ENCODE measurements at places on chromosomes 3 and 15. TPM values are rescaled to one million over a fixed set of nuclear protein-coding genes. Genes with fewer than 3 reads are reported as not detected.
A peak's percentile ranks its signal among the peaks of the same experiment; 100 is the strongest.

DNA sequence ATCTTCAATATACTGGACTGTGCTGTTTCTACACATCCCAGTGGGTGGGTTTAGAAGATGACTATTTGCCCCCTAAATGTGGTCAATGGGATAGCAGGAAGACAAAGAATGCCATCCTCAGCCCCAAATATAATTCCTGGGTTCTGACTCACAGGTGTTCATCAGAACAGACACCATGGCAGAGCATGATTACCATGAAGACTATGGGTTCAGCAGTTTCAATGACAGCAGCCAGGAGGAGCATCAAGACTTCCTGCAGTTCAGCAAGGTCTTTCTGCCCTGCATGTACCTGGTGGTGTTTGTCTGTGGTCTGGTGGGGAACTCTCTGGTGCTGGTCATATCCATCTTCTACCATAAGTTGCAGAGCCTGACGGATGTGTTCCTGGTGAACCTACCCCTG is 3.0 kb downstream of the CXCR6 start:
- peaks cover 21% of the 10 kb centered on the region for H3K4me1 ChIP-seq
- H3K27me3 ChIP-seq: no peaks in the 10 kb centered on the region
- no peaks in the 10 kb centered on the region for H3K36me3 ChIP-seq
- no peak overlapping the region for H3K4me3 ChIP-seq
- no peak overlapping the region for H3K27ac ChIP-seq

- no peaks in the 10 kb centered on the region for H3K27me3 ChIP-seq
- H3K27ac ChIP-seq: no peak overlapping the region
- DNase-seq: no peak
- H3K4me1 ChIP-seq: no peaks in the 10 kb centered on the region
Observed at GRCh38 chr3:5898106-5898505, 710.6 kb downstream of the EDEM1 start.

DNA sequence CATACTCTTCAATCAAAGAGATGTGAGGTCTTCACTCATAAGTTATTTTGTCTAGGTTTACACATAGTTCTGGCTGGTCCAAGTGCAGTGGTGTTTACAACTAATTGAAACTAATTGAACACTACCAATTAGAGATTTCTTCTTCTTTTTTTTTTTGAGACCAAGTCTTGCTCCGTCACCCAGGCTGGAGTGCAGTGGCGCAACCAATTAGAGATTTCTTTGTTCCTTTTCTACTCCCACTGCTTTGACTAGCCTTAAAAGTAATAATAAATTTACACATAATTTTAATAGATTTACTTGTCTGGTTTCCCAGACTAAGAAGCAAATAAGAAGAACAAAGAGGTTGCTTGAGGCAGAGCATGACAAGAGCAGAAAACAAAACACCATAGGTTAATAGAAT is 6.7 kb upstream of the DENND6A start:
- H3K27me3 ChIP-seq: no peaks in the 10 kb centered on the region
- H3K36me3 ChIP-seq: no peaks in the 10 kb centered on the region
- H3K4me1 ChIP-seq: peaks cover 5% of the 10 kb centered on the region
- no peak for DNase-seq
- no peak overlapping the region for H3K4me3 ChIP-seq

Gene KNSTRN
- 31.1 TPM for total RNA-seq

- H3K27ac ChIP-seq: no peak overlapping the region
- no peak overlapping the region for H3K4me3 ChIP-seq
- peaks cover 15% of the 10 kb centered on the region for H3K4me1 ChIP-seq
Observed at GRCh38 chr3:12400616-12401194, 83.6 kb upstream of the TSEN2 start.

DNA sequence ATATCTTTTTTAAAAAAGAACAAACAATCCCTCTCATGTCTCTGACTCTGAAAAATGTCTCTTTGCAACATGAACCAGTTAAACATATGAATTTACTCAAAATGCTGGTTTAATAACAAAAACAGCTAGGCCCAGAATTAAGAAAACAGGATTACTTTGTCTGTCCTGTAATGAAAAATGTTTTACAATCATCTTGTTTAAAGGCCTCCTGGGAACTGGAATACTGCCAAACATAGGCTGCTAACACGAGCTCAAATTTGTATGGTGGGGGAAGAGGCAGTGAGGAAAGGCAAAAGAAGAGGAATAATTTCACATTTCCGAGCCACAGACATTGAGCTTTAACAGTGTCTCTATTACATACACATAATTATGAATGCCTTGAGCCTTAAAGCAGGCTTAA is 61.7 kb upstream of the PPIB start:
- peak; percentile 56 for DNase-seq
- no peak overlapping the region for H3K27ac ChIP-seq
- H3K36me3 ChIP-seq: no peaks in the 10 kb centered on the region
- peaks cover 13% of the 10 kb centered on the region for H3K4me1 ChIP-seq
- H3K4me3 ChIP-seq: no peak overlapping the region
- no peaks in the 10 kb centered on the region for H3K27me3 ChIP-seq

Gene RSL24D1
- 95.2 TPM for total RNA-seq

DNA sequence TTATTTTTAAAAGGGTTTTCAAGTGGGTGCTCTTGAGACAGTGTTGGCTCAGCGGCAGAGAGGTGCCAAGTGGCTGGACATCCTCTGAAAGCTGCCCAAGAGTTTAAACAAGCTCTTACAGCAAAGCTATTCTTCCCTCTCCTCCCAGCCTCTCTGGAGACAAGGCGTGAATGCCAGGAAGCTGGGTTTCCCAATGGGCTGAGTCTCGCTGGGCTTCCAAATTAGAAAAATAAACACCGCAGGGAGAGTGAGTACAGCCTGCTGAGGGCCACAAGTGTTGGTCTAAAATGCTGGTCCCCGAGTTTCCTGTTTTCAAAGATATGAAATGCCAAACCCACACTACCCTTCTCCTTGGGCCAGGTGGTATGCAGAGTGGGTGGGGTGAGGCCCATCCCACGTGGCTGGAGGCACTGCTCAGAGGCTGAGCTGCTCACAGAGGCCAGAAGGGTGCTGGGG is 36.4 kb downstream of the ZDHHC3 start:
- H3K27me3 ChIP-seq: no peaks in the 10 kb centered on the region
- no peak overlapping the region for H3K27ac ChIP-seq
- no peak for DNase-seq
- peaks cover 8% of the 10 kb centered on the region for H3K4me1 ChIP-seq

- H3K27ac ChIP-seq: no peak overlapping the region
- peaks cover 12% of the 10 kb centered on the region for H3K4me1 ChIP-seq
- H3K4me3 ChIP-seq: no peak overlapping the region
- no peaks in the 10 kb centered on the region for H3K27me3 ChIP-seq
- peak; percentile 85 for DNase-seq
Observed at GRCh38 chr3:52005571-52005986, 9.9 kb upstream of the RPL29 start.

Gene GRIP2
- not detected for total RNA-seq
